ENCODE measurements at places on chromosomes 4 and X.

GRCh38 chrX:40155589-40156469, 58.1 kb upstream of the BCOR start:
- peak; percentile 25 for DNase-seq

DNA sequence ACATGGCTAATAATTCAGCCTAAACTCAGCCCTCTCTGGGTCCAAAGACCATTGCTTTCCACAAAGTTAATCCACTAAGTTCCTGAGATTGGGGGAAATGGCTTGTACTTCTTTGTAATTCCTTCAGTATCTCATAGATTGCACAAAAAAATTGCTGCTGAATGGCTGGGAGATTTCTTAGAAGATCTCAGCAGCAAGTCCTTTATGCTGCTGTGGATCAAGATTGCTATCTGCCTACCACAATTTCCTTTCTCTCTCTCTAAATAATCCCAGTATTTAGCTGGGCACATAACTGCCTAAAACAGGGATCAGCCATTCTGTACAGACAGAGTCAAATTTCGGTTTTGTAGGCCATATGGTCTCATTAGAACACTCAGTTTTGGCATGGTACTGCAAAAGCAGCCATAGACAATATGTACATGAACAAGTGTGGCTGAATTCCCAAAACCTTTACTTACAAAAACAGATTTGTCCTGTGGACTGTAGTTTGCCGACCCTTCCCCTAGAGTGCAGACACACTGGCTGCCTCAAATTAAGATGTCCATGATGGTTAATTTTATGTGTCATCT, 18.5 kb upstream of the HOPX start:
- no peak for DNase-seq

DNA sequence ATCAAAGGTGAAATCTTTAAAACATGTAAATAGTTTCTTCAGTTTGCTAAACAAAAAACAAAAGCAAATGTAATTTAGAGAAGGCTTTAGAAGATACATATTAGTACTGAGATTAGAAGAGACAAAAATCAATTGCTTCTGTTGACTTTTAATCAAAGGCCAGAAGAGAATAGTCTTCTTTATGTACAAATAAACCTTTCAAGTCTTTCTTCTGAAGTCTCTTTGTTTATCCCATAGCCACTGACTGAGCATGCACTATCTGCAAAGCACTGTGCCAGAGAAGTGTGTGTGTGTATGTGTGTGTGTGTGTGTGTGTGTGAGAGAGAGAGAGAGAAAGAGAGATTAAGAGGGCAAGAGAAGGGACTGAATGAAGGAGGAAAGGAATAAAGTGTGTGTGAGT, 198.4 kb downstream of the GLUD2 start:
- no peak for DNase-seq

- no peak for DNase-seq
Observed at GRCh38 chr4:3788366-3788660, 22.1 kb downstream of the ADRA2C start.

DNA sequence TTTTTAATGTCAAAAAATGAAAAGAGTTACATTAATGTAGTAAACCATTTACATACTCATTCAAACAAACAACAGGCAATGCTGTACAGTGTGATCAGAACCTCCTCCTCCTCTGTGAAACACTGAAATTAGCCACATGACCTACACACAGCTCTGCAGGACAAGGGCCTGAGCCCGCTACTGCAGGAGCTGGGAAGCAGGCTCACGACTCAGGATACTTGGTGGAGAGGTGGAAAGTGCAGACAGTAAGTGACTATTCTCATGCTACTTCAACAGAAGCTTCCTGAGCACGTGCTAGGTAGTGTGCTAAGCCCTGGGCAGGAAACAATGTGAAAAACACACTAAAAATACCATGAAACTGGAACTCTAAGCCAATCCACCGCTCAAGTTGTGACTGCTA, 56.8 kb downstream of the TAPT1 start:
- no peak for DNase-seq

DNA sequence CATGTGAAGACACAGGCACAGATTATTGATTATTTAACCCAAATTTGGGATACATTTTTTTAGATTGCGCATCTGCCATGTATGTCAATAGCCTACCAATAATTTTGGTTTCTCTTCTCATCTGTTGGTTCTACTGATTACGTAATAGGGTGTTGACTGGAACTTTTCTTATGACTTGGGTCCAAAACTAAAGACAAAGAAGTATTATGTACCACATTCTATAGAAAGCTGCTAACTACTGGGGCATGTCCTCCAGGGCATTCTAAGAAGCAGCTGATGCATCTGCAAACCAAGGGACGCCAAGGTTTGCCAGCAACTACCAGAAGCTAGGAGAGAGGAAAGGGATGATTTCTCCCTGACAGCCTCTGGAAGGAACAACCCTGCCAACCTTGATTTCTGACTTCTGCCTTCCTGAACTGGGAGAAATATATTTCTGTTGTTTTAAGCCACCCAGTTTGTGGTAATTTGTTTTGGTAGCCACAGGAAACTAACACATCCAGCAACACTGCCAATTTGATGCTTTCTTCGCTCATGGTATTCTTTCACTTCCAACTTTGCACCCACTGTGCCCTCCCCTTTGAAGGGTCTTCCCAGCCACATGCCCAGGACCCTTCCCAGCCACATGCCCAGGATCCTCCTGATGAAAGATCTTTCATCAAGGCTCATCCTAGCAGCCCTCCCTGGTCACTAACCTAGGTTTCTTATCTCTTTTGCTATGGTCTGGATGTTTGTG, 15.9 kb upstream of the TLR1 start:
- DNase-seq = no peak

GRCh38 chr4:143616771-143617170, 83.7 kb downstream of the FREM3 start:
- peak; percentile 27 for DNase-seq

GRCh38 chrX:850471-850916, 219.9 kb downstream of the SHOX start:
- DNase-seq = no peak

GRCh38 chr4:184937745-184938144, 80.5 kb upstream of the HELT start:
- no peak for DNase-seq

- no peak for DNase-seq
Observed at GRCh38 chrX:2705046-2705832, 14.1 kb downstream of the CD99 start.

DNA sequence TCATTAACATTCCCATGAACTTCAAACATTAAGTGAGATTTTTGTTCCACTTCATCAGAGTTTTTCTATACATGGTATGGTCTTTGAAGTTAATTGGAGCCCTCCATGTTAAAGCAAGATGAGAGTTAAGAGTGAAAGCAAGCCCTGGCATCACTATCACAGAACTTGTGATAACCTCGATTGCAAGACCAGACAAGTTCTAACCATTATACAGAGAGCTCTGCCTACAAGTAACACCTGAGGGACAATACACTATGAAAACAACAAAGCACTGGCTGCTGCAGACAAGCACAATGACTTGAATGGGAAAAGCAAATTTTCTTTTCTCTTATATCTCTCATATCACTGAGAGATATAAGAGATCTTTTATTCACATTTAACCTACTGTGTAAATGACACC, 126.6 kb upstream of the GYPA start:
- no peak for DNase-seq

DNA sequence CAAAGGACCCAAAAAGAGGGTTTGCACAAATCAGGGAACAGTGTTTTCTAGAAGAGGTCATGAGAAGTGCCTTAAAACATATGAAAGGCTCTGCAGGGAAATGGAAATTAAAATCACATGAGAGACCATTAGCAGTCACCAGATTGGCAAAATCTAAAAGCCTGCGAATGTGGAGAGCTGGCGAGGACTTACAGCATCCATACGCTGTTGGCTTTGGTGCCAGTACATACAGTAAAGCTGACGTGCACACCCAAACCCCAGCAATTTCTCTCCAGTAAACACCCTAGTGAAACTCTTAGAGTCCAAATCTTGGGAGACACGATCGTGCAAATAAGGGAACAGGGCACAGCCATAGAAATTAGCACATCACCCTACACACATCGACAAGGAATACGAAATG, 25.4 kb upstream of the PPP2R2C start:
- DNase-seq = no peak

DNA sequence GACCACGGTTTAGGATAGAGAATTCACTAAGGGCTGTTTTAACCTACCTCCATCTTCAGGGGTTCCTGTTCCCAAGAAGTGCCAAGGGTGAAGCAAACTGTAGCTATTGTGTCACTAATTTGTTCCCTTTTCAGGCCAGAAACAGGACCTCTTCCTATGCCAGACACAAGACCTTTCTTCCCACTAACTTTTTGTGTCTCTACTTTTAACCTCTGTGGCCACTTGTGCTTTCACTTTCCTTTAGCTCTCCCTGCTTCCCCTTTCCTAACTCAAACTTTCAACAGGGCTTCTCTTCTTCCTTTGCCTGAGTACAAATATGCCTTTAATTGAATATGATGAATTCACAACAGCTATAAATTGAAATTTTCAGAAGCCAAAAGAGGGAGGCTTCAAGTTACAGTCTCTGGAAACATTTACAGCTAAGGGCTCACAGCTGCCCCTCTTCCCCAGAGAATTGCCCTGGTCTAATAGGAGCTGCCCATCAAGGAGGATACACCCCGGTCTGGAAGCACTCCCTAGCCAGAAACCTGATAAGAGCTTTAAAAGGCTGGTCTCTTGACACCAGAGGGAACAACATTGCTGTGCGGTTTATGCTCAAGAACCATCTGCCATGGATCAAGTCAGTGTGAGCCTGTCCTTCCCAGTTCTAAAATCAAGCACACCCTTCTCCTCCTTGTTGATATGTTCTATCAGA, 61.7 kb upstream of the PLS3 start:
- no peak for DNase-seq

Measured in stimulated activated CD4-positive, alpha-beta T cell treated with anti-CD3 and anti-CD28 coated beads, Interleukin-15, amount 100 ng/mL, for 24 hours (primary cell).